ENCODE measurements at places on chromosomes 5 and 9.

- no peak for DNase-seq
Observed at GRCh38 chr9:14423815-14424261, 109.9 kb upstream of the NFIB start.

- DNase-seq: no peak
Observed at GRCh38 chr5:147752033-147752432, 30.5 kb downstream of the JAKMIP2 start.

DNA sequence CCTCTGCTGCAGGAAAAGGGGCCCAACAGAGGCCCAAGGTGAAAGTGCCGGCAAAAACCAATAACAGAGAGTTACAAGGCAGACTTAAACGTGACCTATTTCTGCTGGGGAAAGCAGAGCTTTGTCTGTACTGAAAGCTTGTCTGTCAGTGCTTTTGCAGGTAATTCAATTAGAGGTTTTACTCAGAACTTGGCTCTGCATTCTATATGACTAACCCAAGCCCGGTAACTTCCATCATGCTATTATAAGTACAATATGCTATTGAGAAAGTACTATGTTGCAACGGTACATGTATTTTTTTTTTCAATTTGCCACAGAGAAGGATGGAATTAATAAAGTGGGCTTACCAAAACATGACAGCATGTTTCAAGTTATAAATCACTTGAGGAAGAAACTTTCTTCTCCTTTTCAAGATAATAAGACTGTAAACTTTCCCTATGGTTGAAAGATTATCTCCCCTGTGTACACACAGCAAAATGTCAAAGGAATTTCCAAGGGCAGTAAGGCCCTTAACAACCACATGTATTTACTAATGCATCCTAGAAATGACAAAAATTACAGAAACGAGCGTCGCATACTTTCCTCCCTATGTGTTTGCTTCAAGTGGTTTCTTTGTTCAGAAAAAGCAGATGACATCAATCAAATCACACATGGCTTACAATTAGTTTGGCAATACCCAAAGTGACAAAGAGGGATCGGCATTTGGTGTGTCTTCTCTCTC, 282.4 kb downstream of the EFNA5 start:
- no peak for DNase-seq

GRCh38 chr9:89514337-89514736, 16.4 kb upstream of the SEMA4D start:
- no peak for DNase-seq

Data from stimulated activated CD8-positive, alpha-beta memory T cell treated with anti-CD3 and anti-CD28 coated beads, Interleukin-7, amount 100 ng/mL, for 1 hour (primary cell).